ENCODE measurements at places on chromosomes 13 and 19. TPM values are rescaled to one million over a fixed set of nuclear protein-coding genes. Genes with fewer than 3 reads are reported as not detected.

The TMEM272 gene
- 0.09 TPM for total RNA-seq

The LIM2 gene
- total RNA-seq = not detected

The PRTN3 gene
- total RNA-seq = 0.61 TPM

The IGSF23 gene
- total RNA-seq = not detected

The ZNF69 gene
- 24.5 TPM for total RNA-seq

The IFNL1 gene
- total RNA-seq = not detected

The PSG1 gene
- not detected for total RNA-seq

The CPT1C gene
- total RNA-seq = 74.6 TPM

The SERP2 gene
- total RNA-seq = 1.2 TPM

GRCh38 chr19:3580156-3580934, 4.9 kb upstream of the GIPC3 start:
- no peak for DNase-seq

DNA sequence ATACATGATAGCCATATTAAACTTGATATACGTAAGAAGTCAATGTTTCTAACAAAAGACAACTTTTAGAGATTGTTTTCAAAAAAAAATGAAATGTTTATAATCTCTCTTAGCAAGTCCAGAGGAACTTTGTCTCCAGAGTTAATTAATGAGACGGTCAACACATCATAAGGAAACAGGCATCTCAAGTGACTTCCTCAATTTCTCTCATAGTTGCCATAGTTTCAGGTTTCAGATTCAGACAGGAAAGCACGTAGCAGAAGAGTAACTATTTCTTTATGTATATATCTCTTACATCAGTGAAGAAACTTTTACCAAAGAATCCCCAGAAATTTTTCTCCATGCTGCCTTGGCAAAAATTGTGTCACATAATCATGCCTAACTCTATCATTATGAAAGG, 159.6 kb upstream of the ATXN8OS start:
- DNase-seq = no peak

DNA sequence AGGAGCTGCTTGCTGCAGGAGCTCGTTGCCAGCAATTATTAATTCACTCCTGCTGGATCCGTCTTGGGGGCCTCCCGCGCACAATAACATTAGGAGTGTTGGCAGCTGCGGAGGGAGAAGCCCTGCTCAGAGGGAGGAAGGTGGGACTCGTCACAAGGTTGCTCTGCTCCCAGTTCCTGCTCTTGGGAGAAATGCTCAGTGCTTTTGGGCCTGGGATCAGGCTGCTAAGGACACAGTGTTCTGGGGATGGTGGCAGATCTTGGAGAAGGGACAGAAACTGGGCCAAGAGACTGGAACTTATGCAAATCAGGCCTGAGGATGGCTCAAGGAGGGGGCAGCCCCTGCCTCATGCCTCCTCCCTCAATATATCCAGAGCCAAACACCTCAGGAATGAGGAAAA, 78.9 kb upstream of the OLFM4 start:
- DNase-seq = no peak

DNA sequence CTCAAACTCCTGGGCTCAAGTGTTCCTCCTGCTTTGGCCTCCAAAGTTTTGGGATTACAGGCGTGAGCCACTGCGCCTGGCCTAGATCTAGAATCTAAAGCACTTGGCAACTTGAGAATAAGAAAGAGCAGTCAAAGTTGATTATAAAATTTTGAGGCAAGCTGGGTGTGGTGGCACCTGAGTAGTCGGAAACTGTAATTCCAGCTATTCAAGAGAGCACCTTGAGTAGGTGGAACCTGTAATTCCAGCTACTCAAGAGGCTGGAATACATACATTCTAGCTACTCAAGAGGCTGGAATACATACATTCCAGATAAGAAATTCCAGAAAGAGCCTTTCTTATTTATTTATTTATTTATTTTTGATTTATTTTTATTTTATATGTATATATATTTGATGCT, 8.3 kb upstream of the NAA16 start:
- no peak for DNase-seq

DNA sequence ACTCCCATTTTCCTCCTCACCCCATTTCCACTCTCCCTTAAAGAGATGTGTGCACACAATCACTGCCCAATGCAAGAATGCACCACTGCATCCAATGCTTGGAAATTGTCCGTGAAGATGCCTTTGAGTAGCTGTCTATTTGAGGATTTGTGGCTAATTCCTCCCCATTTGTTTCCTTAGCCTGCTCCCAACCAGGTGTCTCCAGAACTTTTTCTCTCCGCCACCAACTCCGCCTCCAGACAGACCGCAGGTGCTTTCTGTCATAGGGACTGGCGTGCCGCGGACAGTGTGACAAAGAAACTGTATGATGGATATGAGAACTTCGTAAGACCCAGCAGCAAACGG, 461 bp upstream of the TM9SF2 start:
- DNase-seq = no peak

- no peak for DNase-seq
Observed at GRCh38 chr13:20801707-20802106, 27.9 kb upstream of the EEF1AKMT1 start.

DNA sequence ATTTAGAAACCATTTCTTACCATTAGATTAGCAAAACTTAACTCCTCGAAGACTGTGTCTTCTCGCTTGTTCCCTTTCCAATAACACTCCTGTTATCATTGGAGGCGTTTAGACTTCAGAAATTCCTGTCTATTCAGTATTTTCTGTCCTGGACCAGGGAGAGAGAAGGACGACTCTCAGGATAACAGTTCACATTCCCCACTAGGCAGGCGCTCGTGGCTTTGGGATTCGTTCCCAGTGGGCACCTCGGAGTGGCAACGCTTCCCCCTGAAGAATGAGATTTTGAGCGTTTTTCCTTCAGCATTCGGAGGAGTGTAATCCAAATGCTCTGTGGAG, 429 bp upstream of the ZNF225 start:
- DNase-seq = no peak

GRCh38 chr19:55216461-55217198, 7.3 kb upstream of the PTPRH start:
- peak; percentile 92 for DNase-seq

DNA sequence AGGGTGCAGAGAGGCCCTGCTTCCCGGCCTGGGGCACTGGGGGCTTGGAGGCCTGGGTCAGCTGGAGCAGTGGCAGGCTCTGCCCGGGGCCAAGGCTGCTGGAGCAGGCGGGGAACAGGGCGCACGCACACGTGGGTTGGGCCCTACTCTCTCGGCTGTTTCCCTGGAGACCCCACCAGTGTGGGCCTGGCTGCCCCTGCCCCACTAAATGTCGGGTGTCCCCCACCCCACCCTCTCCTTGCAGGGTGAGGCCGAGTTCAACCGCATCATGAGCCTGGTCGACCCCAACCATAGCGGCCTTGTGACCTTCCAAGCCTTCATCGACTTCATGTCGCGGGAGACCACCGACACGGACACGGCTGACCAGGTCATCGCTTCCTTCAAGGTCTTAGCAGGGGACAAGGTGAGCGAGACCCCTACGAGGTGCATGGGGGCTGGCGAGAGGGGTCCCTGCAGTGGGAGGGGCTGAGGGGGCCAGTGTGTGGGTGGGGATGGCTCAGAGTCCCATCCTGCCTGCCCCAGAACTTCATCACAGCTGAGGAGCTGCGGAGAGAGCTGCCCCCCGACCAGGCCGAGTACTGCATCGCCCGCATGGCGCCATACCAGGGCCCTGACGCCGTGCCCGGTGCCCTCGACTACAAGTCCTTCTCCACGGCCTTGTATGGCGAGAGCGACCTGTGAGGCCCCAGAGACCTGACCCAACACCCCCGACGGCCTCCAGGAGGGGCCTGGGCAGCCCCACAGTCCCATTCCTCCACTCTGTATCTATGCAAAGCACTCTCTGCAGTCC, 15.3 kb downstream of the CAPN12 start:
- DNase-seq = no peak

DNA sequence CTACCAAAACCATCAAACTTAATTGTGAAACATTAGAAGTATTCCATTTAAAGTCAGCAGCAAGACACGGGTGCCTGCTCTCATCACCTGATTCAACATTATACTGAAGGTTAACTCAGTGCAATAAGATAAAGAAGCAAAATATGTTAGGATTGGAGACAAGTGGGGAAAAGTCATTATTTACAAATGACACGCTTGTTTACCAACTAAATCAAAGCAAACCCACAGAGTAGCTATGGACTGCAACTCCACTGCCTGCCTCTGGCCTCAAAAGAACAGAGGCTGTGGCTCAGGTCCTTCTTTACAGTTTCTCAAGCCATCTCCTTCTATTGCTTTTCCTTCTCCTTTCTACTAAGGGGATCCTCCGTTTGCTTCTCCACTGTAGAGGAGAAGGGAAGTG, 21.0 kb upstream of the ATP12A start:
- DNase-seq = no peak

- no peak for DNase-seq
Observed at GRCh38 chr19:49911381-49912145, 14.9 kb upstream of the IL4I1 start.

DNA sequence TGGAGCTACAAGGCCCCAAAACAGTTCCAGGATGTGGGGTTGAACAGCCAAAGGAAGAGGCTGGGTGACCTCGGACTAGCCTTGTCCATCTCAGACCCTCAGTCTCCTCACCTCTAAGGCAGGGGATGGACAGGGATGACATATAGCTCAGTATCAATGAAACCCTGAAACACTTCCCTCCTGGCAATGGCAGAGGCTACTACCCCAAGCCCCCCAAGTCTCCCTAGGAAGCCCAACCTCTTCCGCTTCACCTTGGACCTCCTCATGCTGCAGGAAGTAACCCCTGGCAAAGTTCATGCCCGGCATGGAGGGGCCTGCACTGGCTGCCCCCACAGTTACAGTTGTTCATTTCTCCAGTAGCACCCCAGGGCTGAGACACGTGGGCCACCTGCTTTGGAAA, 10.6 kb downstream of the CCDC97 start:
- no peak for DNase-seq

- no peak for DNase-seq
Observed at GRCh38 chr13:83568019-83568418, 314.3 kb downstream of the SLITRK1 start.

- DNase-seq = no peak
Observed at GRCh38 chr19:560121-560520, 12.3 kb upstream of the BSG start.

DNA sequence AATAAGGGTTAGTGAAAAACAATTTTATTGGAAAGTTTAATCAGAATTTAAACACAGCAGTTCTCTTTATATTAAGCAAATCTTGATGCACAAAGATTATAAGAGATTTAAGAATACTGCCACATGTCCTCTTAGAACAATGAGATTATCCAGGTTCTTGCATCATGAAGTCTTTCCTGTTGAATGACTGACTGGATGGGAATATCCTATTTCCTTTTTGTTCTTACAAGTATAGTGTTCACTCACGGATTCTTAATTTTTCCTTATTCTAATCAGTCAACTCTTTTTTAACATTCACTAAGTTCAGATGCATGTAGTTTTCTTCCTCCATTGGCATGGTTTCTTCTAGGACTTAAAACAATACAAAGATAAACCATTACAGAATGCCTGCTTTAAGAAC, 10.1 kb downstream of the URI1 start:
- DNase-seq = no peak

- no peak for DNase-seq
Observed at GRCh38 chr13:63287926-63288325, 1872.3 kb upstream of the PCDH20 start.

DNA sequence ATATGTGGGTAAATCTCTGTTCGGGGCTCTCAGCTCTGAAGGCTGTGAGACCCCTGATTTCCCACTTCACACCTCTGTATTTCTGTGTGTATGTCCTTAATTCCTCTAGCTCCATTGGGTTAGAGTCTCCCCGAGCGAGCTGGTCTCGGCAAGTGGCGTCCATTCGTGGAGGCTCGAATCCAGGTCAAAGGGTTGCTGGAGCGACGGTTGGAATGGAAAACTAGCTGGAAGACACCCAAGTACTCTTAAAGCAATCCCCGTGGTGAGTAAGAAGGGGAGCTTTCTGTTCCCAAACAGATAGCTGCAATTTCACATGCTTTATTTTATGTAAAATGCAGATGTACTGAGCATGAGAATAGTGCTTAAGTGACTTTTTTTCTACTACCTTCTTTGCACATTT, 277.5 kb upstream of the SGCG start:
- DNase-seq = no peak

DNA sequence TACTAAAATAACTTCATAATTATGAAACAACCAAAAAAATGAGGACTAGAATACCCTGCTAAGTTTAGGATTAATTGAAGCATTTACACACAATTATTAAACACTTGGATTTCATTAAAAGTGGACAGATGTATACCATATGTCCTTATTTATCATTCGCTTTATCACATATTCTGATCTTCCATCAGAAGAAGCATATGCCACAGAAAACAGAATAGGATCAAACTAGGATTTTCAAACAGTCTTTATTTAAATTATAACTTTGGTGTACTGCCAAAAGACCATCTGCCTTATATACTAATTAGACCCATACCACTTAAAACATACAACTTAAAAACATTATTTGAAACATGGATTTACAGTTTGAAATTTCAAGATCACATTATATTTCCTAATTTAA, 727.1 kb upstream of the KLHL1 start:
- no peak for DNase-seq

GRCh38 chr19:335072-335471, 9.5 kb downstream of the MIER2 start:
- DNase-seq = no peak

GRCh38 chr13:55576389-55576788, 1564.3 kb upstream of the PRR20A start:
- DNase-seq = no peak

Data from WTC11 (cell line).